ENCODE measurements at places on chromosomes 12 and 14.

DNA sequence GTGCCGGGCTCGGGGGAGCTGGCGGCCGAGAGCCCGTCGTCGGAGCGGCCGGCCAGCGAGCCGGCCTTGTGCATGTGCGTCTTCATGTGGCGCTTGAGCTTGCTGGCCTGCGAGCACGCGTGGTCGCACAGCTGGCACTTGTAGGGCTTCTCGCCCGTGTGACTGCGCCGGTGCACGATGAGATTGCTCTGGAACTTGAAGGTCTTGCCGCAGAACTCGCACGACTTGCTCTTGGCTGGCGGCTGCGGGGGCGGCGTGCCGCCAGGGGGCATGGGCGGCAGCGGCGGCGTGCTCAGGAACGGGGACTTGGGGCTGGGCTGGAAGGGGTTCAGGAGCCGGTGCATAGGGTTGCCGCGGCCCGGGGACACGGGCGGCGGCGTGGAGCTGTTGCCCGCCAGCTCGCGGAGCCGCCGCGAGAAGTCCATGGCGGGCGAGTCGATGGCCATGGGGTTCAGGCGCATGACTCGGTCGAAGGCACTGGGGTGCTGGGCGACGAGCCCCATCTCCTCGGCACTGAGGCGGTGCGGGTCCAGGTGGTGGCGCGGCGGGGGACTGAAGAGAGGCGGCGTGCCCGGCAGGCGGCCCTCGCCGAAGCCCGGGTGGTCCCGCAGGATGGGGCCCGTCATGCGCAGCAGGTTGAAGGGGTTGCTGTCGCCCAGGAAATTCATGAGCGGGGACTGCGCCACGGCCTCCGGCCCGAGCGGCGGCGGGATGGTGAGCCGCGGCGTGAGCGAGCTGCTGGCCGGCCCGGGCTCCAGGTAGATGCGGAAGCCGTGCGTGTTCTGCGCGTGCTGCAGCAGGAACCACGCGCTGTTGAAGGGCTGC is 96.5 kb downstream of the BCL11B start:
- no peak for DNase-seq

GRCh38 chr12:72141381-72141780 is 130.8 kb upstream of the TRHDE start:
- no peak for DNase-seq

DNA sequence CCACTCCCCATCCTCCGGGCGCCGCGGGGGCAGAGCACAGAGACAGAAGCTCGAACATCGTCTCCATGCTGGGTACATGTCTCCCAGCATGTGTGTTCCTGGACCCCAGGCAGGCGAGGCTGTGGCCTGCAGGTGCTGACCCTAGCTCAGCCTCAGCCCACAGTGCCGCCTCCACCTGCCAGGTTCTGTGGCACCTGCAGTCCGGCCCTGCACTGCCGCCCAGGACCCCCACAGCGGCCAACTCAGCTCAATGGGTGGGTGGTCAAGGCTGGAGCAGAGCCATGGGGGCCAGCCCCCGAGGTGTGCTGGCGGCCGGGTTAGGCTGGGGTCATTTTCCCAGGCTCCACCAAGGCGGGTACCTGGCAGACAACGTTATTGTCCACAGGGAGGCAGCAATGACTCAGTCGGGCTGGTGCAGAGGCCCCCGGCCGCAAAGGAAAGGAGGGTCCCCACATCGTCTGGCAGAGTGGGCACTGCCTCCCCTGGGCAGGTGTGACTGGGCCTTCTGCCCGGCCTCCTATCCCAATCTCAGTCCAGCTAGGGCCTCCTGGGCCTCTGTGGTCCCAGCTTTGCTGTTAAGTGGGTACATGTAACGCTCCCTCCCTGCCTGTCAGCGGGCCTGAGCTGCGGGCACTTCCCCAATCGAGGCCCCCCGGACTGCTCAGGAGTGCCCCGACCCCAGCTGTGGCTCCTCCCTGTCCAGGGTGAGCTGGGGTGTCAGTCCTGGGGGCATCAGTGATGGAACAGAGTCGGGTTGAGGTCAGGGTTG is 20.2 kb upstream of the NUDT14 start:
- DNase-seq = no peak

- DNase-seq = no peak
Observed at GRCh38 chr12:5507944-5508343, 76.0 kb downstream of the NTF3 start.

- DNase-seq = no peak
Observed at GRCh38 chr14:88477513-88478250, 77.1 kb downstream of the PTPN21 start.

DNA sequence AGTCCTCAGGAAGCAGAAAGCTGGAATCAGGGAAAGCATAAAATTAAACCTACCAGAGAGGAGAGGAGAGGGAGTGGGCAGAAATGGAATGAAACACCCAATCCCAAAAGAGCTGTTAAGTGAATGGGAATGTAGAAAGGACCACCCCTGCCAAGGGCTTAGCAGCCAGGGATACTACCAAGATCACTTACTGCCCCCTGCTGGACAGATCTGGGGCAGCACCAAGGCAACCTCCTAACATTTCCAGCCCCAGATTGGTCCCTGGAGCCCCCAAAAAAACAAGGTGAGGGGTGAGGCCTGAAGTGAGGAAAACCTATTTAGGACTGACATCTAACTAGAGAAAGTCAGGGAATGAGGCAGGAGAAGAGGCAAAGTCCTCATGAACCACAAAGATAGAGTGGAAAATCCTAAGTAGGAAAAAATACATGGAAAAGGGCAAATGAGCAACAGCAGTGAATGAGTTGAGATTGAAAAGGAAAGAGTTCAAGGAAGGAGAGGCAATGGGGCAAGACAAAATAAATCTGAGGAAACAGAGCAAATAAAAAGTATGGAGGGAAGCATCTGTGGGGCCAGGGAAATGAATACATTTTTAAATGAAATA is 11.2 kb upstream of the FKBP11 start:
- peak; percentile 81 for DNase-seq

DNA sequence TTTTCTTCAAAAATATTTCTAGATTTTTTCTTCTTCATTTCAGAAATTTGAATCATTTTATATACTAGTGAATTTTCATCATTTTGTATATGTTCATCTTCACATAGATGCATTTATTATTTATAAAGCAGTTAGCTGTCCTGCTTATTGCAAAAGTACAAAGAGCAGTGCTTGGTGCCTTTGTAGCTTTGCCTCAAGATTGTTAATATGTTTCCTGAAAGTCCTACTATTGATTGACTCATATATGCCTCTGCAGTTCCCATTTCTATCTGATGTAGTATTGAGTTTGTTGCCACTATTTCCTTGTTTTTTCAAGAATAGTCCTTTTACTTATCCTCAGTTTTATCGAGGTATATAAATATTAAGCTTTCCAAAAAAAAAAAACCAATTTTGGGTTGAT is 89.7 kb downstream of the PDE3A start:
- no peak for DNase-seq

GRCh38 chr12:102430661-102431060 is 49.7 kb downstream of the IGF1 start:
- DNase-seq = no peak

DNA sequence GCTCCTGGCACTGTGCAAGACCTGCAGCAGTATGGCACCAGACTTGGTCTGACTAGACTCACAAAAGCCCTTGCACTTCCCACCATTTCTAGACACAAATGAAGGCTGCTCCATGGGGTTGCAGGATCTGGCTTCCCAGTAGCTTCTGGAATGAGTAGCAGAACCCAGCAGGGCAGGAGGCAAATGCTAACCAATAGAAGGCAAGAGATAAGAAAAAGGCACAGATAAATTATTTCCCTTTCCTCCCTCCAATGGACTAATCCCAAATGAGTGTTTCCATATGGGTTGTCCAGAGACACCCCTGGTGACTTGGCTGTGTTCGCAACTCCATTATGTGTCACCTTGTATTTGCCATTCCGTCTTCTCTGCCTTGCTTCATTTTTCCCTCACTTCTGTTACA is 49.7 kb downstream of the KIF21A start:
- no peak for DNase-seq
